ENCODE measurements at places on chromosomes 12 and 14. TPM values are rescaled to one million over a fixed set of nuclear protein-coding genes. Genes with fewer than 3 reads are reported as not detected.

The LALBA gene
- not detected for total RNA-seq

The GARIN6 gene
- not detected for total RNA-seq

The MUCL1 gene
- not detected for total RNA-seq

The SERPINA6 gene
- total RNA-seq, result not detected

The ADSS1 gene
- total RNA-seq, result 11.5 TPM

The B4GALNT1 gene
- 16.6 TPM for total RNA-seq

The CCDC38 gene
- total RNA-seq, result 0.40 TPM

The ACRBP gene
- total RNA-seq, result 1.9 TPM

The ZFHX2 gene
- total RNA-seq, result 7.4 TPM

The KRT3 gene
- not detected for total RNA-seq

The CIDEB gene
- total RNA-seq, result 17.3 TPM

The MCRS1 gene
- total RNA-seq, result 39.3 TPM

The CACNA2D4 gene
- total RNA-seq, result 5.9 TPM

The CLEC6A gene
- not detected for total RNA-seq

The CHGA gene
- not detected for total RNA-seq

The SLC10A1 gene
- not detected for total RNA-seq

The IL22 gene
- not detected for total RNA-seq

The PPP4R3A gene
- 74.0 TPM for total RNA-seq

The CD69 gene
- total RNA-seq, result 10.9 TPM

The CTDSP2 gene
- total RNA-seq, result 202 TPM

The CCDC184 gene
- total RNA-seq, result 6.1 TPM

The HOXC12 gene
- 0.22 TPM for total RNA-seq

The CLEC9A gene
- 2.3 TPM for total RNA-seq

The LHX5 gene
- total RNA-seq, result not detected

The TDP1 gene
- 12.7 TPM for total RNA-seq

The NOS1 gene
- 17.6 TPM for total RNA-seq

The ZDHHC22 gene
- not detected for total RNA-seq

The KLRB1 gene
- total RNA-seq, result 1.4 TPM

The FOXG1 gene
- total RNA-seq, result 0.09 TPM

The COL2A1 gene
- total RNA-seq, result not detected

The KERA gene
- 0.18 TPM for total RNA-seq

The DAO gene
- not detected for total RNA-seq

The GPX2 gene
- total RNA-seq, result not detected

The PIWIL1 gene
- not detected for total RNA-seq

The HOXC5 gene
- 5.6 TPM for total RNA-seq

The EXOC3L4 gene
- 3.3 TPM for total RNA-seq

The TEX22 gene
- 6.0 TPM for total RNA-seq

The RNF212B gene
- total RNA-seq, result not detected

The PZP gene
- 0.80 TPM for total RNA-seq

The HEBP1 gene
- total RNA-seq, result 67.8 TPM

The SLC5A8 gene
- total RNA-seq, result not detected

The KRT5 gene
- total RNA-seq, result 2.6 TPM

The SFSWAP gene
- 67.3 TPM for total RNA-seq

The EFS gene
- 46.6 TPM for total RNA-seq

The CMAS gene
- 31.3 TPM for total RNA-seq

The ASCL1 gene
- not detected for total RNA-seq

The SELPLG gene
- total RNA-seq, result 12.3 TPM

The CCDC175 gene
- not detected for total RNA-seq

The TMPRSS12 gene
- not detected for total RNA-seq

The RPS29 gene
- total RNA-seq, result 737 TPM

The CISTR gene
- total RNA-seq, result not detected

The OVCH1 gene
- total RNA-seq, result 4.9 TPM

The RNASE3 gene
- 0.71 TPM for total RNA-seq

The CLEC2A gene
- not detected for total RNA-seq

Data from sciatic nerve (tissue), 2 donors.